CD4-positive, alpha-beta T cell (primary cell): ENCODE measurements at places on chromosomes 1 and 21. TPM values are rescaled to one million over a fixed set of nuclear protein-coding genes. Genes with fewer than 3 reads are reported as not detected.

The SFN gene
- total RNA-seq: 2.0 TPM

The RXRG gene
- not detected for total RNA-seq

The HNRNPCL2 gene
- total RNA-seq: not detected

The RSPH1 gene
- total RNA-seq: 0.34 TPM

The FMO2 gene
- not detected for total RNA-seq

The SIKE1 gene
- 69.8 TPM for total RNA-seq

The OR2AK2 gene
- total RNA-seq: 0.22 TPM

The LY9 gene
- total RNA-seq: 124 TPM

The MTARC1 gene
- total RNA-seq: not detected

The PCAT6 gene
- 0.91 TPM for total RNA-seq

The PTGFR gene
- total RNA-seq: not detected

The FMN2 gene
- not detected for total RNA-seq

The SYF2 gene
- total RNA-seq: 98.9 TPM

- H3K27me3 ChIP-seq: no peaks in the 10 kb centered on the region
- H3K27ac ChIP-seq: no peak overlapping the region
- H3K4me3 ChIP-seq: no peak overlapping the region
- no peaks in the 10 kb centered on the region for H3K36me3 ChIP-seq
- no peak for DNase-seq
- H3K4me1 ChIP-seq: no peaks in the 10 kb centered on the region
These were observed 18.6 kb upstream of the PRKAA2 start for GRCh38 chr1:56626546-56626945.

DNA sequence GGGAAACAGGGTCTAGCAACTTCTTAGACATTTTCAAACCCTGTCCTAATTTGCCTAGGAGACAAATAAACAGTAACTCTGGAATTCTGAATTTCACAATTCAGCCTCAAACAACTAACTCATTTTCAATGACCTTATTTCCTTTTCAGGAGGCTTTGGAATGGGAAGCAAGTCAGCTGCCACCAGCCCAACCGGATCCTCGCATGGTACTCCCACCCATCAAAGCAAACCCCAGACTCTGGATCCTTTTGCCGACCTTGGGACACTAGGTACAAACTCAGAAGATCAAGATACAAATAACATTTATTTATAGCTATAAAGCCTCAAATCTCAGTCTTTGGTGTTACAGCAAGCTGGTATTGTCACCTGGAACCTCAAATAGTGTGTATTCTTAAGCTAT lies 18.9 kb upstream of the LEPR start:
- no peaks in the 10 kb centered on the region for H3K36me3 ChIP-seq
- DNase-seq: no peak
- no peak overlapping the region for H3K4me3 ChIP-seq
- no peaks in the 10 kb centered on the region for H3K27me3 ChIP-seq
- H3K4me1 ChIP-seq: no peaks in the 10 kb centered on the region
- no peak overlapping the region for H3K27ac ChIP-seq

DNA sequence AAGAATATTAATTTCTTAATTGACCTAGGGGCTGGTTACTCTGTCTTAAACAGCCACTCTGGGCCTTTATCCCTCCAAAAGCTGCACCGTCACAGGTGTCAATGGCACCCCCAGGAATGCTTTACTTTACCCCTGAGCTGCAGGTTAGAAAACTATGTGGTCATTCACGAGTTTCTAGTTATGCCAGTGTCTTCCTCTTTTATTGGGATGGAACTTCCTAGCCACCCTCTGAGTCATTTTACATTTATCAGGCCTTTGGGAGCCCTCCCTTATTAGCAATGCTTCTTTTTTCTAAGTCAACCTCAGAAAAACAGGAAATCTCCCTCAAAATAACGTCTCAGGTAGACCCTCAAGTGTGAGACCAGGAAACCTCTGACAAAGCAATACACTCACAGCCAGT lies 59.4 kb upstream of the USH2A start:
- H3K4me1 ChIP-seq: no peaks in the 10 kb centered on the region
- no peaks in the 10 kb centered on the region for H3K36me3 ChIP-seq
- no peaks in the 10 kb centered on the region for H3K27me3 ChIP-seq

GRCh38 chr21:33299181-33299752 lies 25.5 kb upstream of the IFNAR1 start:
- DNase-seq: peak; percentile 65
- H3K27me3 ChIP-seq: no peaks in the 10 kb centered on the region
- H3K36me3 ChIP-seq: peaks cover 12% of the 10 kb centered on the region
- peaks cover 39% of the 10 kb centered on the region for H3K4me1 ChIP-seq

DNA sequence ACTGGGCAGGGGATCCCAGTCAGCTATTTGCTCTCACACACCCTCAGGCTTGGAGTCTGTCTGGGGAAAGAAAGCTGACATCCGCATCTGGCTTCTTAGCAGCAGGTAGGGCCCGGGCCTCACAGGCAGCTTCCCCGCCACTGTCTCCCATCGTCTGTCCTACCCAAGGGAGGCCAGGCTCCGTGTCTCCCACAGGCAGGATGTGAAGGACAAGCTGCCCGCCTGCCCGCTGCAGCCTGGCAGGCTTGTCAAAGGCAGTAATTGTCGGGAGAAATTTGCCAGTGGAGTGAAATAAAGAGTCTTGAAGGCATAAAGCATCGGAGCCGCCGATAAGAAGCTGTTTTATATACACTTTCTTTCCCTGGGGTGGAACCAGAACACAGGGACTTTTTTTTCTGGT lies 44.0 kb upstream of the DISP3 start:
- no peak for DNase-seq
- no peaks in the 10 kb centered on the region for H3K27me3 ChIP-seq
- no peaks in the 10 kb centered on the region for H3K36me3 ChIP-seq

DNA sequence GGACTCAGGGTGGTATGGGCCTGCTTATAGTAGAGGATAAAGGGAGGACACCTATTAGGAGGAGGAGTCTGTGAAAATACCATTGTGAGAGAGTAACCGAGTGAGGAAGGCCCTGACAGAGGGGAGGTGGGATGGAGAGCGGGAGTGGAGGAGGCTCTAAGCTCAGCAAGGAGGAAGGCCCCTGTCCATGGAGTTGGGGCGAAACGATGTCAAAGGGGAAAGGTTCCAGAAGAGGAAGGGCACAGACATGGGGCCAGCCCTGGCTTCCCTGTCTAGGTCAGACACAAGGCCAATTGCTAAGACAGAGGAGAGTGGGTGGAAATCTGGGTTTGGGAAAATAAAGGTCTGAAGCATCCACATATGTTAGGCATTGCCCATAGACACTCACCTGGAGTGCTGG lies 44.2 kb downstream of the ELK4 start:
- no peaks in the 10 kb centered on the region for H3K27me3 ChIP-seq
- H3K36me3 ChIP-seq: no peaks in the 10 kb centered on the region
- no peak overlapping the region for H3K4me3 ChIP-seq
- no peak for DNase-seq

DNA sequence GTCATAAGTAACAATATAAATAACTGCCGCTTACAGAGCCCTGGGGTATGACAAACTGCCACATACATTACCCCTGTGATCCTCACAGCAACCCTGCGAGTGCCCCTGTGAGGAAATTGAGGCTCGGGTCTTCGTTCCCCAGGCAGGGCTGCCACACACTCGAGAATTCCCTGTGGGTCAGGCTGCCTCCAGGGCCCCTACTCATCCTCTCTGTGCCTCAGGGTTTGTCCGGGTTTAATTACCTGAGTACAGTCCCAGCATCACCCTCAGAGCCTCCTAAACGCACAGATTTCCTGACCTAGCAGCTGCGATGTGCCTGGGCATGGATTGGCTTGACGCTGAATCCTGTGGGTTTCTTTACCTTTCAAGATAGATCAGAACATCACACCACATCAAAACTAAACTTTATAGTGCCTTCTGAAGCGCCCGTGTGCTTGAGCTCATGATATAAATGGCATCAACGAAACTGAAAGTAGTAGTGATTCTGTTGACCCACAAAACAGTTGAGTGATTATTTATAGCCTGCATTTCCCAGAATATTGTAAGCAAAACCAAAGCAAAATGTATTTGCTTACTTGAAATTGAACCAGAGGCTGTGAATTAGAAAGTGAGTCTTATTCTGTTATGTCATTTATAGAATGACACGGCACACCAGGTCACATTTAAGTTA lies 14.0 kb downstream of the SLC37A1 start:
- peak overlapping the region; percentile 34 for H3K4me3 ChIP-seq
- H3K27me3 ChIP-seq: no peaks in the 10 kb centered on the region
- peaks cover 33% of the 10 kb centered on the region for H3K36me3 ChIP-seq
- peak overlapping the region; percentile 30 for H3K27ac ChIP-seq

DNA sequence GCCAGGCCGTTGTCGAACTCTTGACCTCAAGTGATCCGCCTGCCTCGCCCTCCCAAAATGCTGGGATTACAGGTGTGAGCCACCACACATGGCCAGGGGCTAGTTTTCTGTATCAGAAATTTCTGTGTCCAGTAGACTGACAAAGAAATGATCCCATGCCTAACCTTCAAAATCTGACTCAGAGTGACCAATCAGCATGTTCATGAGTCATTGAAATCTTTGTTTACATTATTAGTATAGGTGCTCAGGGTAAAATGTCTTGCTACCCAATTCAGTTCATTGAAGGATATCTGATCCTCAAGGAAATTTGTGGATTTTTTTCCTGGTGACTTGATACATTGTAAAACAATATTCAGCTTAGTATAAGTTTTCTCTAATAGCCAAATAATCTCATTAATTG lies 11.0 kb upstream of the LDLRAD2 start:
- no peak overlapping the region for H3K4me3 ChIP-seq
- H3K36me3 ChIP-seq: no peaks in the 10 kb centered on the region
- DNase-seq: no peak

GRCh38 chr1:241460098-241460873 lies 59.3 kb downstream of the FH start:
- H3K4me1 ChIP-seq: no peaks in the 10 kb centered on the region
- no peaks in the 10 kb centered on the region for H3K27me3 ChIP-seq
- no peak overlapping the region for H3K4me3 ChIP-seq

DNA sequence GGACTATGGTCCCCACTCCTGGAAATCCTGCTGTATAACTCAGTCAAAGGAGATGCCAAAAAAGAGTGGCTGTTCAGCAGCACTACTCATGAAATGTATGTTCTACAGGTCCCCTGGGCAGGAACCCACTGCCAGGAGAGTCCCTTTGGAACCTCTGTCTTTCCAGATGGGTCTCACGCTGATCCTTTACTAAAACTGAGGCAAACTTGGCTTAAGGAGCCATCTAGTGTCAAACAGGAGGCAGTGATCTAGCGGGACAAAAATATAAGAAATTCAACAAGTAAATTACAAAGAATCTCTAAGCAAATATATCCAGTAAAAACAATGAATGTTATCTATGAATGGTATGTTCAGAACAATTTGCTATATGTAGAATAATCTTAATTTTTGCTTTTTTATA lies 80.5 kb upstream of the PRMT6 start:
- DNase-seq: no peak
- H3K4me3 ChIP-seq: no peak overlapping the region
- no peak overlapping the region for H3K27ac ChIP-seq
- no peaks in the 10 kb centered on the region for H3K36me3 ChIP-seq

- no peaks in the 10 kb centered on the region for H3K4me1 ChIP-seq
- H3K27me3 ChIP-seq: peaks cover 3% of the 10 kb centered on the region
- H3K4me3 ChIP-seq: no peak overlapping the region
- H3K27ac ChIP-seq: no peak overlapping the region
- H3K36me3 ChIP-seq: no peaks in the 10 kb centered on the region
- peak; percentile 51 for DNase-seq
These were observed 2.9 kb upstream of the PDZK1IP1 start for GRCh38 chr1:47192458-47193384.

GRCh38 chr1:153000294-153000693 lies 1.3 kb upstream of the SPRR3 start:
- H3K27ac ChIP-seq: no peak overlapping the region
- H3K4me1 ChIP-seq: no peaks in the 10 kb centered on the region
- no peaks in the 10 kb centered on the region for H3K36me3 ChIP-seq
- no peak overlapping the region for H3K4me3 ChIP-seq

DNA sequence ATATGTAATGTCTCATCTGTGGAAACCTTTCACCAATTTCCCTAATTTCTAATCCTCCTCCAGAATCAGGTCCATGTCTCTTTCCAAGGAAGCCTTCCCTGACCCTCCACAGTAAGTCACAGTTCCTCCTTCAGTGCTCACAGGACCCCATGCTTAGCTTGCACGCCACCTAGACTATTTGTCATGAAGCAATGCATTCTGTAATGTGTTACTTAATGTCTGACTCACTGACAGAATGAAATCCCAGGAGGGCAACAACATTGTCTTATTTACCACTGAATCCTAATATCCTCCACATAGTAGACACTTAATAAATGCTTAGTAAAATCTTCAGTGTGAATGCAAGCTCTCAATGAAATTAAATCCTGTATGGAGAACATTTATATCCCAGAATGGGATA lies 245.9 kb upstream of the PLD5 start:
- H3K27me3 ChIP-seq: no peaks in the 10 kb centered on the region
- no peaks in the 10 kb centered on the region for H3K4me1 ChIP-seq
- DNase-seq: no peak
- H3K4me3 ChIP-seq: no peak overlapping the region
- no peak overlapping the region for H3K27ac ChIP-seq

DNA sequence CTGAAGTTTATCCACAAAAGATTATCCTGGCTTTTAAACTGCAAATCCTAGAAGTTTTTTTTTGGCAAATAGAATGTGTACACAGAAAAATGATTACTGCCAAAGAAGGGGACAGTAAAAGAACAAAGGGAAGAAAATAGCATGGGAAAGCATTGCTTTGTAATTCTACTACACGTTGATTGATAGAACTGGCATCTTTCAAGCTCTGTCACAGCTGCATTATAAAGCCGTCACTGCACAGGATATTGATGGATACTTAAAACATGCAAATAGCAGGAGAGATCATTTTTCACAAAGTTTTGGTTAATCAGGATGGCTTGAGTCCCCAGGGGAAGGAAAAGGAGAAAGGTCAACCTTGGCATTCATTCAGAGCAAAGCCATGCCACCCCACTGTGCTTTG lies 183.7 kb upstream of the RRP15 start:
- H3K4me1 ChIP-seq: no peaks in the 10 kb centered on the region
- H3K27me3 ChIP-seq: no peaks in the 10 kb centered on the region
- no peak overlapping the region for H3K4me3 ChIP-seq
- no peaks in the 10 kb centered on the region for H3K36me3 ChIP-seq

GRCh38 chr1:20190256-20191160 lies 4.2 kb upstream of the PLA2G2C start:
- DNase-seq: no peak
- no peak overlapping the region for H3K4me3 ChIP-seq
- no peaks in the 10 kb centered on the region for H3K36me3 ChIP-seq
- H3K27ac ChIP-seq: no peak overlapping the region
- H3K27me3 ChIP-seq: no peaks in the 10 kb centered on the region
- H3K4me1 ChIP-seq: peaks cover 35% of the 10 kb centered on the region

DNA sequence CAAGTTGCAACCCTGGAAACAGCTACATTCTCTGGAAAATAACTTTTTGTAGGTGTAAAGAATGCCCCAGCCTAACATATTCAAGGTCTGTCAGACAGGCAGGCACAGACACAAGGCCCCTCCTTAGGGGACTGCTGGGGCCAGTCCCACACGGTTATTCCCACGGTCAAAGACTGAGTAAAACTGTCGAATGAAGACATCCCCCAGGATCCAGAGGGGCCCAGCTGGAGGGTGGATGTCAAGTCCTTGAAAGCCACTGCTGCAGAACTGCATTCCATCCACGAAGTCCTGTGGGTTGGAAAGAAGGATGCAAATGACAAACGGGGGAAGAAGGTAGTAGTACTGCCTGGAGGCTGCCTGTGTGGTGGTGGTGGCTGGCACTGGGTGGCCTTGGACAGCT lies 6.9 kb upstream of the RAB7B start:
- H3K36me3 ChIP-seq: no peaks in the 10 kb centered on the region
- no peak overlapping the region for H3K4me3 ChIP-seq
- no peaks in the 10 kb centered on the region for H3K27me3 ChIP-seq
- no peak for DNase-seq
- H3K4me1 ChIP-seq: peaks cover 8% of the 10 kb centered on the region
- H3K27ac ChIP-seq: no peak overlapping the region

GRCh38 chr1:20480951-20481617 lies 4.9 kb downstream of the CAMK2N1 start:
- no peak overlapping the region for H3K4me3 ChIP-seq
- H3K27me3 ChIP-seq: peaks cover 56% of the 10 kb centered on the region
- H3K36me3 ChIP-seq: no peaks in the 10 kb centered on the region
- peaks cover 25% of the 10 kb centered on the region for H3K4me1 ChIP-seq
